ENCODE measurements at places on chromosomes 5 and 9. TPM values are rescaled to one million over a fixed set of nuclear protein-coding genes. Genes with fewer than 3 reads are reported as not detected.

DNA sequence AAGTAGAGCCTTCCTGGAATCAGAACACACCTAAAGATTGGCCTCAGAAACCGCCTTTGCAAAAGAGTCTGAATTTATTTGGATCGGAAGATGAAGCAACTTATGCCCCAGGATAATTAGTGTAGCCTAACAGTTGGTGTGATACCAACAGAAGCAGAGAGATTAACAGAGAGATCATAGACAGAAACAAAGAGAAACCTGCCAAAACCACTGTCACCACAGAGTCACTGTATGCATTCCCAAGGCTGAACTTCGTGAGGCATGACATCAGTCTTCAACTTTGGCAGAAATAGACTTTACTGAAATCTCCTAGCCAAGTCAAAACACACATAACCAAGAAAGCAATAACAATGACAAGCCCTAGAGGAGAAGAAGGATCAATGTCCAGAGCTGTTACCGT, 361.8 kb downstream of the ELAVL2 start:
- DNase-seq = no peak

DNA sequence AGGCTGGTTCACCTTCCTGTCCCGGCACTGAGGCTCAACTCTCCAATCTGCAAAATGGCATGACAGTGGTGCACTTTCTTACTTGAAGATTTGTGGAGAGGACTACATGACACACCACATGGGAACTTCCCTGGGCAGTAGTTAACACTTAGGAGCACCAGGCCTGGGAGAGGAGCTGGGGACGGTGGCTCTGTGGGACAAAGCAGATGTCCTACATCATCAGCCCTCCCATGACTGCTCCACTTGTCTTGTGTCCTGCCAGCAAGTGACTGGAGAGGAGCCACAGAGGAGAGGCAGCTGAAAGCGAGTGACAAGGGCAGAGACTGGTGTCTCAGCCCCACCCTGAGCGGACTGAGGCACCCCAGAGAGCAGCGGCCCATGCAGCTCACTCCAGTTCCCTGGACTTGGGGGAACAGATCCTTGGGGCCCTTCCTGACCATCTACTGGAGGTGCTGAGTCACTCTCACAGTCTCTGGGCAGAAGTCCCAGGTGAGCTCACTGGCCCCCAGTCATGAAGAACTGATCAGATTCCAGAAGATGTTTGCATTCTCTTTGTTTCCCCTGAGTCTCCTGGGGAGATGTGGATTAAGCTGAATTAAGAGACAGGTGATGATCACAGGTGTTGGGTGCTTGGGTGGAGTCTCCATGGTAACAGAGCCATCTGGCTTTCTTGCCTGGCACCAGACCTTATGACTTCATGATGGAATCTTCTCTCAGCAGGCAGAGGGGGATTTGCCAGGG, 13.2 kb upstream of the SLC25A48 start:
- DNase-seq = no peak

- no peak for DNase-seq
These were observed 117.4 kb downstream of the MAT2B start for GRCh38 chr5:163622799-163623198.

- DNase-seq = no peak
These were observed 118.4 kb downstream of the CTNND2 start for GRCh38 chr5:11785771-11786352.

DNA sequence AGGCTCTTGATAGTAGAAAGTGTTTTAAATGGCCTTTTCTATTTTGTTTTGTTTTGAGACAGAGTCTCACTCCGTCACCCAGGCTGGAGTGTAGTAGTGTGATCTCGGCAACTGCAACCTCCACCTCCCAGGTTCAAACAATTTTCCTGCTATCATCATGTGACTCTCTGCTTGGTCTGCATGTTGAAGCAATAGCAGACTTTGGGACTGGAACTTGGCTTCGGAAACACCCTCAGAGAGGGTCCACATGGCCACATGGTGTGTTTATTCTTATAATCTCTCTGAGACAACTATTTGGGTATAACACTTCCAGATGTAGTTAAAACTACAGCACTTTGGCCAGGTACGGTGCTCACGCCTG, 10.9 kb downstream of the SLC1A1 start:
- no peak for DNase-seq

GRCh38 chr5:81825237-81825636, 74.3 kb upstream of the SSBP2 start:
- DNase-seq = no peak

DNA sequence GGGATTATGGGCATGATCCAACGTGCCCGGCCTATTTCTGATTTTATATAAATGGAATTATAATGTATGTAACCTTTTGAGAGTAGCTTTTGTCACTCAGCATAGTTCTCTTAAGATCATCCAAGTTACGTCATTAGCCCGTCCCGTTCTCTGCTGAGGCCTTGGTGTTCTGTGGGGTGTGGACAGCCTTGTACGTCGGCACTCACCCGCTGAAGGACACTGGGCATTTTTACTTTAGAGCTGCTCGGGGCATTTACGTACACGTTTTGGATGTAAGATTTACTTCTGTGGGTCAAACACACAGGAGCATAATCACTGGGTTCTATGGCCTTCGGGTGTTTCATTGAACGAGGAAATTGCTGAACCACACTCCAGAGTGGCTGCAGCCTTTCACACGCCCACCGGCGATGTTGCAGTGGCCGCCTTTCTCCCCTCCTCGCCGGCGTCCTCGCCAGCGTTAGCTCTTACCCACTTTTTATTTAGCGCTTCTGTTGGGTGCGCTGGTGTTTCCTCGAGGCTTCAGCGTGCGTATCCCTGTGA, 101.8 kb downstream of the EHMT1 start:
- DNase-seq = no peak

- peak; percentile 53 for DNase-seq
These were observed 642 bp upstream of the ITGA1 start for GRCh38 chr5:52786949-52787599.

The TNFSF8 gene
- total RNA-seq = 42.3 TPM

The PRELID2 gene
- 3.2 TPM for total RNA-seq

The SV2C gene
- not detected for total RNA-seq

The IL3 gene
- total RNA-seq = 11.6 TPM

The TTC16 gene
- 0.30 TPM for total RNA-seq

The SREK1 gene
- total RNA-seq = 56.1 TPM
